Liver (tissue), 10 donors: ENCODE measurements at places on chromosomes 6 and 20.

DNA sequence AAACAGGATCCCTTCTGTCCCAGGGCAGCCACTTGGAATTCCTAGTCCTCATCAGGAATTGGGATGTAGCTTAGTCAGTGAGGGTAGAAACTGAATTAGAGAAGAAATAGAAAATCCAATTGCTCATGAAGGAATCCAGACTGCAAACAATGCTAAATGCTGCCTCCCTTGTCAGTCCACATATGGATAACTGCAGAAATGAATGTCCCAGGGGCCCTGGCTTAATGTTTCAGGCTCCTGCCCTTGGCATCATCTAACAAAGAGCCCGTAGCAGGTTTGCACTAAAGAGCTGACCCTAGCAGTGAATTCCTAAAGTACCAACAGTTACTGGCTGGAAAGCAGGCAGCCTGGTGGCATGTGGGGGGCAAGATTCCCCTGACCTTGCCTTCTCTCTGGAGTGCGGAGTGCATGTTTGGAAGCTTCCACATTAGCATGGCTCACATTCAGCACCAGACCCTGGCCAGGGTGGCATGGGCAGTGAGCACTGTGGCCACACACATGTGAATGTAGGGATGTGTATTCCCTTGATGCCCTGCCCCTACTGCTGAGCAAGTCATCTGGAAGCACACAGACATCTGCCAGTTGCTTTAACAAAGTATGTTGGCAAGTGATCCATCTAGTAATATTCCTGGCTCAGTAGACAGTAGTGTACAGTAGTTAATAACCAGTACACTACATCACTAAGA is 394.5 kb downstream of the CDC5L start:
- H3K4me3 ChIP-seq = no peak overlapping the region
- H3K4me1 ChIP-seq = no peaks in the 10 kb centered on the region
- no peak for DNase-seq
- no peaks in the 10 kb centered on the region for H3K36me3 ChIP-seq
- no peak overlapping the region for H3K27ac ChIP-seq

- H3K4me3 ChIP-seq = no peak overlapping the region
- H3K36me3 ChIP-seq = no peaks in the 10 kb centered on the region
- H3K27me3 ChIP-seq = no peaks in the 10 kb centered on the region
- H3K4me1 ChIP-seq = no peaks in the 10 kb centered on the region
- no peak overlapping the region for H3K27ac ChIP-seq
Measured at GRCh38 chr20:14955399-14955798, 618.0 kb upstream of the FLRT3 start.

DNA sequence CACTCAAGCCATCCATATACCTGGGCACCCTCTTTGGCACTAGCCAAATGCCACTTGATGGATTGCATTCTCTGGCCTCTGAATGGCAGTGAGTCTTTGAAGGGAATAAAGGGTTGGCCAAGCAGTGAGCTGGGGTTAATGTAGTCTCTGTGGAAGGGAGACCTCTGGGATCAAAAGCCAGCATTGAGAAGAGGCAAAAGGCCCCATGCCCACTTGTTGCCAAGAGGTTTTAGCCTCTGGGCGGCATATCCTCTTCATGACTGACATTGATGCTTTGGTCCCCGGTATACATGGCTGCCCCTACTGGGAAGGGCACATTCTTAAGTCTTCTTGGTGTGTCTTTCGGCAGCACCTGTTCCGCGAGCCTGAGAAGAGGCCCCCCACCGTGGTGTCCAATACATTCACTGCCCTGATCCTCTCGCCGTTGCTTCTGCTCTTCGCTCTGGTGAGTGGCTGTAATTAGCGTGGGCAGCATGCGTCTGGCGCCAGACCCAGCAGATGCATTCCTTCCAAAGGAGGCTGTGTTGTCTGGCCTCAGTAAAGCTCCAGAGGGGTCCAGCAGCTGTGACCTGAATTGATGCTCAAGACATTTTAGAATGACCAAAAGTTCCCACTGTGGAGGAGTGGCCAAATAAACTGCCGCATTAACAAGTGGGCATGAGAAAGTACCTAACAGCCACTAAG is 29.5 kb downstream of the GHRH start:
- H3K4me3 ChIP-seq = no peak overlapping the region
- no peaks in the 10 kb centered on the region for H3K4me1 ChIP-seq
- peaks cover 82% of the 10 kb centered on the region for H3K36me3 ChIP-seq
- no peaks in the 10 kb centered on the region for H3K27me3 ChIP-seq

DNA sequence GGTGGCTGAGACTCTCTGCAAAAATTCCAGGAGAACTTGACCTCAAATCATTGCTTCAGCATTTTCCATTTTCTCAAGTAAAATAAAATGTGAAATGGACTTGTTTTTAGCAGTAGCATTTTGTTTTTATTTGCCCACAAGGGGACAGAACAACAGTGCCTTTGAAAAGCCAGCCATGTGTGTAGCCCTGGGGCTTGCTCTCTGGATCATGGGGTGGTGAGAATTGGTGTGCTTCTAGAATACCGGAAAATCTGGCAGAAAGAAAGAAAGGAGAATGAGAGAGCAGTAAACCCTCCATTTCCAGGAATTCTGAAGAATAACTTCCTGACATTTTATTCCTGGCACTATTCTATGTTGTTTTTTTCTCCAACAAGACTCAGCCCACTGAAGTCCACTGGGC is 254.7 kb upstream of the MOCS1 start:
- no peaks in the 10 kb centered on the region for H3K27me3 ChIP-seq
- no peaks in the 10 kb centered on the region for H3K4me1 ChIP-seq
- no peak overlapping the region for H3K4me3 ChIP-seq
- no peaks in the 10 kb centered on the region for H3K36me3 ChIP-seq
- DNase-seq = no peak

DNA sequence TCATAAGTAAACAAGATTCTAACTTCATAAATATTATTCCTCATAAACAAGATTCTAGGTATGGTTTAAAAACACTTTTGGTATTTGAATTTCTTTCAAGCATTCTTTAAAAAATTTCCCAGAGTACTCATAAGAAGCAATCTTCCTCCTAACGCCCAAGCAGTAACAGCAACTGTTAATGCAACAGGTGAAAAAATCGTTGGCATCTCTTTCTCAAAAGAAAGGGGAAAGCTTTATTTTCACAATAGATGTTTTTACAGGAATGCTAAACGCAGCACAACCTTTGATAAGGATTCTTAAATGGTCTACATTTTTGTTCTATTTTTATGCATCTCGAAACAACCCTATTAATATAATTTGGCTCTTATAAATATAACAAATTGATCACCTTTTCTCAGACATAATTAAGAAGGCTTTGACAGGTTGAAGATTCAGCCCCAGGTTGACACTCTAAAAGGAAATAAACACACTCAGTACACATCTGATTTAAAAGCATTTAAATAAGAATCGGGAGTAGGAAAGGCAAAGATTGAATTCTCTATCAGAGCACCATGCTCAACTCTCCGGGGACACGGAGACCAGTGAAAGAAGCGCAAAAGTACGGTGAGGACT is 634 bp downstream of the AHI1 start:
- peaks cover 3% of the 10 kb centered on the region for H3K4me1 ChIP-seq
- no peaks in the 10 kb centered on the region for H3K27me3 ChIP-seq
- peak overlapping the region; percentile 78 for H3K4me3 ChIP-seq

DNA sequence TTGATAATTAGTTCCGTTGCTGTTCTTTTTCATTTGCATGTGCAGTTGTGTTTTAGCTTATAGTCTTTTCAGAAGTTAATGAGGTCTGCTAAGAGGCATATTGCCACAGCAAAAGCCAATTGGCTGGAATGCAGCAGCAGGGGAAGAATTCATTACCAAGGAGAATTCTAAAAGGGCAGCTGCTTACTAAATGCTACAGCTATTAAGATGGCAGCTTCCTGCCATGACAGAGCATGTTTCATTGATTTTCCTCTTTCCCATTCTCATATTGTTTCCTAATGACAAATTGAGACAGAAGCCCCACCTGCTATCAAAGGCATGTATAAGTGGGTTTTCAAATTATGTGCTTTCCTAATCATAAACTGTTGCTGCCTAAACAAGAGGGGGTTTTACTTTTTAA is 66.6 kb downstream of the CLVS2 start:
- no peak overlapping the region for H3K4me3 ChIP-seq
- no peaks in the 10 kb centered on the region for H3K4me1 ChIP-seq
- no peaks in the 10 kb centered on the region for H3K27me3 ChIP-seq
- H3K27ac ChIP-seq = no peak overlapping the region
- DNase-seq = no peak

DNA sequence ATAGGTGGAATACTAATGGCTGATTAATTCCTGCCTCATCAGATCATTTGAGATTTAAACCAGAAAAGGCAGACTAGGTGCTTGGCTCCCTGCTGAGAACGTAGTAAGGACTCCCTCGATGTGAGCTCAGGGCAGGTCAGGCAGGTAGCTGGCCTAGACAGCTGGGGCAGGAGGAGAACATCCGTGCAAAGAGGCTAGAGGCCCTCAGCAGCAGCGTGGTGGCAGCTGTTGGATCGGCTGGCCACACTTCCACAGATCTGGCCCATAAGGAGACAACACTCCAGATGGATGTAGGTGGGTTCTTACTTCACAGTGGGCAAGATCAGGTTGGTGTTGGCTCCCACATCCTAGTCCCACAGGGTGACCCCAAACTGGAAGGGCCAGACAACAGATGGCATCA is 38.5 kb downstream of the EYA2 start:
- H3K36me3 ChIP-seq = no peaks in the 10 kb centered on the region
- no peak for DNase-seq
- no peak overlapping the region for H3K4me3 ChIP-seq
- no peaks in the 10 kb centered on the region for H3K4me1 ChIP-seq

DNA sequence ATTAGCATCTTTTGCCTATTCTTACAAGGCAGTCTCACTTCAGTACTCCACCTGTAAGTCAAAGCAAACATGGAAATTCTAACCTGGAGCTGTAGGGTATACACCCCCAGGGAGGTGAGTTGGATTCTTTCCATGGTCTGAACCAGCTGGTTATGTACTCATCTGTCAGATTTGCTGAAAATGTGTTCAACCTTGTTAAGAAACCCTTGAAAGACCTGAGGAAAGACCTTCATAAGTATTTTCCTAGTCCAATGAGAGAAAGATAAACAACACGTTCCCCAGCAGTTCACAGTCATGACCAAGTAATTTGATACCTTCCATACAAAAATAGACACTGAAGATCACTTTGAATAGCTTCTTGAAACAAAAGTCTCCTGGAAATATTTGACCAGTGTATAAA is 42.5 kb downstream of the ID4 start:
- no peaks in the 10 kb centered on the region for H3K4me1 ChIP-seq
- no peaks in the 10 kb centered on the region for H3K36me3 ChIP-seq
- no peak for DNase-seq
- no peak overlapping the region for H3K27ac ChIP-seq
- peaks cover 6% of the 10 kb centered on the region for H3K27me3 ChIP-seq

DNA sequence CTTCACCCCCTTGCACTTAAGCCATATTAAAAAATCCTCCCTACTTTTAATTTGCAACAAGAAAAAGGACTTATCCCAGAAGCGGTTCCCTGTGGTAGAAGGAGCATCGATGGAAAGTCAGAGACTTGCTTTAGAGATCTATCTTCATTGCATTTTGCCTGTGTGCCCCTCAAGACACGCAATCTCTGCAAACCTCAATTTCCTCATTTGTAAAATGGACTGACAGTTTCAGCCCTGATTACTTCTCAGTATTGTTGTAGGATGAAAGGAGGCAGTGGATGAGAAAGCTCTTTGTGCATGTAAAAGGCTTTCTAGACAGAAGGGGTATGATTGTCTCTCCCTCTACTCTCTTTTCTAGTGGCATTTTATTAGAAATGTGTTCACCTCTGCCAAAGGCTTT is 410.2 kb downstream of the CDC5L start:
- H3K27ac ChIP-seq = no peak overlapping the region
- no peaks in the 10 kb centered on the region for H3K4me1 ChIP-seq

DNA sequence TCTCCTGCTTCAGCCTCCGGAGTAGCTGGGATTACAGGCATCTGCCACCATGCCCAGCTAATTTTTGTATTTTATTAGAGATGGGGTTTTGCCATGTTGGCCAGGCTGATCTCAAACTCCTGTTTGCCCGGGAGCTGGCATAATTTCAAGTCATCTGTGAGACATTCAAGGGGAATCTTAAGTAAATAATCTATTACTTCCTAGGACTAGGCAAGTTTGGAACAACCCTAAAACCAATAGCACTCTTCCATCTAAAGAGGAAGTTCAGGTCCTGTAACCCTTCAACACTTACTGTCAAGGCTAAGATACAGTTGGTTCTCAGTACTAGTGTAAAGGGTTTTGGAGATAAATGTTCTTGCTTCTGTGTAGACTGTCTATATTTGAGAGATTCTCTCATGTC is 267.8 kb upstream of the IRAK1BP1 start:
- no peaks in the 10 kb centered on the region for H3K36me3 ChIP-seq
- no peak overlapping the region for H3K4me3 ChIP-seq
- no peak for DNase-seq

DNA sequence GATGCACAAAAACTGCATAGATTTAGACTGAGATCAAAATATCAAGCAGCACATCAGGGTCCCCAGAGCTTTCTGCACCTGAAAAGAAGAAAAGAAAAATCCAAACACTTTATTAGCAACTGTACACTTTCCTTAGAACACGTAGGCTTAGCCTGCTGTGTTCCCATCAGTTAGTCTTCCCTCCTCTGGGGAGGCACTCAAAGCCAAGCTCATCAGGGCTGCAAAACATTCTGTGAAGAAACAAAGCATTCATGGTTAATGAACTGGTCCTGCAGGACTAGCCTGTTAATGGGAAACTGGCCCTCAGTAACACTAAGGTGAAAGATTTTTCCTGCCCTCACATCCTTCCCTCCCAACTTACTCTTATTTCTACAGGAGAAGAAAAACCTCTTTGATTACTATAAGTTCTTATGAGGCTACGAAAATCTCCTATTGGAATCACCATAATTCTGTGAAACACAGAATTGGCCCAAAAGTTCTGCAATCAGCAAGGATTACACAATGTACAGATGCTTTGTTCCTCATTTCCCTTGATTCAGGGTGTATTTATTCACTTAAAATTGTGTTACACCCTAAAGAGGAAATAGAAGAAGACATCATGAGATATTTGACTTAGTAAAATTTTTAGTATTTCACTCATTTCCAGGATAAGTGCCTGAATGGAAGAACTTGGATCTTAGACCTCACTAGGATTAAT is 901.0 kb upstream of the MAP3K7 start:
- no peaks in the 10 kb centered on the region for H3K4me1 ChIP-seq
- no peaks in the 10 kb centered on the region for H3K36me3 ChIP-seq
- no peak overlapping the region for H3K4me3 ChIP-seq
- H3K27me3 ChIP-seq = no peaks in the 10 kb centered on the region

DNA sequence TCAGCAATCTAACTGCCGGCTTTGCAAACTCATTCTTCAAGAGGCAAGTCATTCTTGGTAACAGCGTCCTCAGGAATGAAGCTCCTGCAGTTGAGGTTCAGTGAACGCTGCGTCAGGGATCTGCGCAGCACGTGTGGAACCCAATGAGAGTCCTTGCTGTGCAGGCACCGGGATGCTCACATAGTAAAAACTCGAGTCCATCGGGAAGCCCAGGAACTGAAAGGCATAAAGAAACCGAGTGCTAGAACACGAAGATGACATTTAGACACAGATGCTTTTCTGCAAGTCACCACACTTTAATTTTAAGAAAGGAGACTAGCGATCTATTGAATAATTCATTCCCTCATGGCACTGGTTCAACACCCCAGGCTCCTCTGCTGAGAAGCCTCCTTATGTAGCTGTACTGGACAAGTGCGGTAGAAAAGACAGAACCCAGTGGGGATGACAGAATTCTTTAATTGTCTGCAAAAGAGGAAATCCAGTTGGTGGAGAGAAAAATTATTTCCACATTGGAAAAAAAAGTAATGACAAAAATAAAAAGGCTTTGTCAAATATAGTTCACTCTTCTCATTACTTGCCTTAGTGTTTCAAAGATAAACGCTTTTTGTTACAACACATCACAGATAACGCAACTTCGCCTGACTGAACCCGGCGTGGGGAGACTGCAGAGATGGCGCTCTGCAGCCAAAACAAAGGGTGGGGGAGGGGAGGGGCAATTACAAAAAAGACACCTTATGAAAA is 1.9 kb upstream of the AFDN start:
- H3K27ac ChIP-seq = peak overlapping the region; percentile 68
- H3K27me3 ChIP-seq = no peaks in the 10 kb centered on the region
- H3K4me3 ChIP-seq = peak overlapping the region; percentile 78
- no peak for DNase-seq
